ENCODE measurements at places on chromosomes 6 and 20. TPM values are rescaled to one million over a fixed set of nuclear protein-coding genes. Genes with fewer than 3 reads are reported as not detected.

IRAK1BP1 gene
- total RNA-seq: 5.4 TPM

WFDC12 gene
- total RNA-seq: not detected

- H3K27me3 ChIP-seq: no peaks in the 10 kb centered on the region
- no peak overlapping the region for H3K4me3 ChIP-seq
- H3K36me3 ChIP-seq: peaks cover 63% of the 10 kb centered on the region
Measured at GRCh38 chr6:7895125-7895423, 15.5 kb downstream of the TXNDC5 start.

- H3K4me1 ChIP-seq: no peaks in the 10 kb centered on the region
- no peak overlapping the region for H3K4me3 ChIP-seq
- H3K36me3 ChIP-seq: no peaks in the 10 kb centered on the region
- DNase-seq: no peak
- no peaks in the 10 kb centered on the region for H3K27me3 ChIP-seq
Measured at GRCh38 chr6:144248003-144248402, 37.1 kb upstream of the UTRN start.

DNA sequence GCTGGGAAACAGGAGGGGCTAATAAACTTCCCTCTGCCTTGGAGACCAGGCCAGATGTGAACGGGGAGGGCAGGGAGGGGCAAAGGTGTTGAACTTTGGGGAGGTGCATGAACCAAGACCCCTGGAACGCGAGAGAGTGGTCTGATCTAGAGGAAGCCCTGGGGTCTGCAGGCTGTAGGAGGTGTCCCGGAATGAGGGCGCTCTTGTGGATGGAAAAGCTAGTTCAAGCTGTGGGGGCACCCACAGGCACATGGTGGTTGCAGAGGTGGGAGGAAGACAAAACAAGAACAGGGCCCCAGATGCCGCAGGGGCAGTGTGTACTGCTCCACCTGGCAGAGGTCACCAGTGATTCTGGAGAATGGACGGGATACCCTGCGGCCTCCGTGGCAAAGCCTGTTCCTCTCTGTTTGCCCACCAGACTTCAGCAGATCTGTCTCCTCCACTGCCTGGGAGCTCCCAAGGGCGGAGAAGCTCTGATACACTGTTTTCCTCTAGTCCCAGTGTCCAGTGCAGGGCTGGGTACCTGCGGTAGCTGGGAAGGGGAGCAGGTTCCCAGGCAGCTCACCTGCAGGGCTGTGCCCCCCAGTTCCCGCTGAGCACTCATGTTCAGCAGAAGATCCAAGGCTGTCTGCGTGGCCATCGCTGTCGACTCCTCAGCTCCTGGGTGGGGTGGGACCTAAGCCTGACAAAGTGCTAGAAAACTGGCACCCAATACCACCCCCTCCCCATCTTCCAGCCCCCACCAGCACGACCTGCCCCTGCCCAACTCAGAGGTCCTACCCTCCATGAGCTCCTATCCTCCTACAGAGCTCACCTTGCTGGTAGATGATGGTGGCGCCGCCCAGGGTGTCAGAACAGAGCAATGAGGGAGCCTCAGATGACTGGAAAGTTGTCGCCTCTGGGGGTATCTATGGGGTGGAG is 14.7 kb downstream of the ZNF335 start:
- no peak overlapping the region for H3K27ac ChIP-seq
- DNase-seq: no peak
- no peaks in the 10 kb centered on the region for H3K27me3 ChIP-seq
- no peaks in the 10 kb centered on the region for H3K4me1 ChIP-seq
- H3K4me3 ChIP-seq: no peak overlapping the region

All from HCT116 (cell line).